Effector memory CD8-positive, alpha-beta T cell (primary cell): ENCODE measurements at places on chromosomes 5 and 9.

DNA sequence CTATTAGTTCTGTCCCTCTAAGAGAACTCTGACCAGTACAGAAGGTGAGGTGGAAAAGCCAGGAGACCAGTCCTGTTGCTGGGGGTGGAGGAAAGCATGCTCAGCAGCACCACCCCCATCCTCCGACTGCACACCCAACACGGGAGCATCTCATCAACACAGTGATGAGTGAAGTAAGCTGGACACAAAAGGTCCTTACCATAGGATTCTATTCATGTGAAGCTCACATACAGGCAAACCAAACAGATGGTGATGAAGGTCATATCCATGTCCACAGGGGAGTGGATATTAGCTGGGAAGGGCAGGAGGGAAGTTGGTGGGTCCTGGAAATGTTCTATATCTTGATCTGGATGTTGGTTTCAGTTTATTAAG lies 14.8 kb upstream of the MARCHF6 start:
- DNase-seq: no peak

GRCh38 chr9:129139233-129139992 lies 28.2 kb downstream of the PTPA start:
- peak; percentile 78 for DNase-seq

- DNase-seq: no peak
Observed at GRCh38 chr5:74433896-74434829, 206.4 kb downstream of the ENC1 start.

GRCh38 chr5:109519416-109519815 lies 109.6 kb upstream of the PJA2 start:
- no peak for DNase-seq

DNA sequence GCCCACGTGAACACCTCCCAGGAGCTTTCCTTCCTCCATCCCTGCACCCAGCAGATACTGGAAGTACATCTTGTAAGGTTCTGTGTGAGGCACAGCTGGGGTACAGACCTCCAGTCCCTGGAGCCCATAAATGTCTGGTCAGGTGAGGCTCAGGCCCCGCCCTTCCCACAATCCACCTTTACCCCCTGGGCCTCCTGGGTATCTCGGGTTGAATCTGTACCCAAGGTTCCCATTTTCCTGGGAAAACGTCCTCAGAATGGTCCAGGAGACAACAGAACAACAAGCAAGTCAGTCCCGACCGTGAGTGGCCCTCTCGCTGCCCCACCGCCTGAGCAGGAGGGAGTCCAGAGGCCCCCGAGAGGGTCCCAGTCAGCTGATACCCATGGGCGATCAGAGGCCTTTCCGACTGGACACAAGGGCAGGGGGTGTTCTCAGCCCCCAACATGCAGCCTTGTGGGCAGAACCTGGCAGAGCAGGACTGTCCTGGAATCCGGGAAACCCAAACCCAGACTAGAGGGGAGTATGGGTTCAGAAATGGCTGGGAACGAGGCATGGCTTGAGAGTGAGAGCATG lies 4.3 kb downstream of the SPATA31E1 start:
- DNase-seq: no peak

DNA sequence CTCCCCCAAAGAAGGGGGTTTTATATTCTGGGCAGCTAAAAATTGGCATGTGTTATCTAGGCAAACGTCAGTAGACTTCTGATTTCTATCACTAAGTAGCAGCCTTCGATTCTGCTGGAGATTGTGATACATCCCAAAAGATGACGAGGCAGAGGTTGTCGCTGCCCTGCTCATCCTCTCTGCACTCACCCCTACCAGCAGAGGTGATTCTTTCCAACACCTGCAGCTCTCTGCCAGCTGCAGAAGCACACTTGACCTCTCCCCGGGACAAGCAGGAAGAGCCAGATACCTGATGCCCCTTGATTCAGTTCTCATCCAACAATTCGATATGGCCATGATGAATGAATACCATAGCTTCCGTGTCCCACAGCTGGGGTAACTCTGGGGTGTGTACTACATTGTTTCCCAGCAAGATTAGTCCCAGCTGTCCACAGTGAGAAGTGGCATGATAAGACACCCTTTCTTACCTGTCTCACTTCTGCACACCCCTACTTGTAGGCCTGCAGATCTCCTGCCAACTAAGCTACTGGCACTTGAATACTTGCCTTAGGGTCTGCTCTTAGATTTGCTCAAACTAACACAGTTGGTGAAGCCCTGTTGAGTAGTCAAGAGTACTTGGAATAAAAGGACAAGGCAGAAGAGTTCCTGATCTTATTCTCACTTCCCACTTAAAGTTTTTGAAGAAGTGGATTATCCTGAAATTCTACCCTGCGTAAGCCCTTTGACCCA lies 37.6 kb upstream of the SMAD5 start:
- DNase-seq: no peak

- no peak for DNase-seq
Observed at GRCh38 chr9:14027116-14027800, 286.7 kb downstream of the NFIB start.

GRCh38 chr9:21443849-21444625 lies 3.8 kb downstream of the IFNA1 start:
- DNase-seq: peak; percentile 15
